Uterus (tissue), 4 donors: ENCODE measurements at places on chromosomes 5 and 9. TPM values are rescaled to one million over a fixed set of nuclear protein-coding genes. Genes with fewer than 3 reads are reported as not detected.

DNA sequence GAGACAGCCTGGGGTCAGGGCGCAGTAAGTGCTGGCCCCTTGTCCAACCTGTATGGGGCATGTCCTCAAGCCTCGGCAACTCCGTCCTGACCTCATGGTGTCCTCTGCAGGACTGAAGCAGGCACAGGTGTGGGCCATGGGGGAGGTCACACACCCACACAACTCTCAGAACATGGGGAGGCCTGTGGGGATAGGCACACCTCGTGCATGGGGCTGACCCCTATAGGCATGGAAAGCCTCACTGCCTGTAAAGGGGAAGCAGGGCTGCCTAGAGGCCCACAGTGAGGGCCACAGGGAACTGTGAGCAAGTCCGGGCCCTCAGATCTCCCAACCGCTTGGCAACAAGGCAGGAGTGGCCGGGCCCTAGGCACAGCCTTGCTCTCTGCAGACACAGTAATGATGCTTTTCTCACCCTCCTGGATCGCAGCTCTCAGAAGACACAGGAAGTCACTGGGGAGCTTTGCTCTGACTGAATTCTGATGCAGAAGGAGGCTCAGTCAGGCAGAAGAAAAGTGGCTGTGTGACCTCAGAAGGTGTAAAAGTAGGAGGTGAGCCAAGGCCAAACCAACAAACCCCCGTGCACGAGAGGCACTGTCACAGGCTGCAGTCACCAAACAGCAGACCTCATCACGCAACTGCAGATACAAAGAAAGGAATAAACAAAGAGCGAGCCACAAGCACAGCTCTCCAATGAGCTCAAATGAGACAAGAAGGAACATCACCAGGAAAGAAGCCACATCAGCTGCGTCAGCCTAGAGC, 5.4 kb downstream of the IPPK start:
- no peaks in the 10 kb centered on the region for H3K36me3 ChIP-seq
- no peak overlapping the region for H3K27ac ChIP-seq
- H3K27me3 ChIP-seq, result no peaks in the 10 kb centered on the region
- no peaks in the 10 kb centered on the region for H3K4me1 ChIP-seq
- H3K4me3 ChIP-seq, result no peak overlapping the region

GRCh38 chr5:61277781-61278180, 54.3 kb upstream of the ZSWIM6 start:
- no peaks in the 10 kb centered on the region for H3K4me1 ChIP-seq
- DNase-seq, result no peak
- H3K4me3 ChIP-seq, result no peak overlapping the region
- H3K27ac ChIP-seq, result no peak overlapping the region

GRCh38 chr5:102582696-102583095, 83.9 kb upstream of the SLCO6A1 start:
- no peak for DNase-seq
- H3K27me3 ChIP-seq, result no peaks in the 10 kb centered on the region
- H3K4me1 ChIP-seq, result no peaks in the 10 kb centered on the region

GRCh38 chr9:20988061-20988460, 43.4 kb downstream of the HACD4 start:
- H3K36me3 ChIP-seq, result no peaks in the 10 kb centered on the region
- H3K4me3 ChIP-seq, result no peak overlapping the region
- H3K27me3 ChIP-seq, result no peaks in the 10 kb centered on the region
- H3K27ac ChIP-seq, result no peak overlapping the region

Gene ACTBL2
- not detected for total RNA-seq
